NCI-H526 (cell line): ENCODE measurements at places on chromosomes 6 and 20.
A peak's percentile ranks its signal among the peaks of the same experiment; 100 is the strongest.

- DNase-seq: no peak
Observed at GRCh38 chr20:10328897-10329255, 105.1 kb downstream of the MKKS start.

- peak; percentile 76 for DNase-seq
Observed at GRCh38 chr20:51542571-51543421, at the start of gene NFATC2. Gene NFATC2 (minus strand): TSS chr20:51542719. CDS start chr20:51542499, 220 bp downstream.

GRCh38 chr20:60653111-60653845, 598.8 kb upstream of the CDH4 start:
- DNase-seq: no peak

DNA sequence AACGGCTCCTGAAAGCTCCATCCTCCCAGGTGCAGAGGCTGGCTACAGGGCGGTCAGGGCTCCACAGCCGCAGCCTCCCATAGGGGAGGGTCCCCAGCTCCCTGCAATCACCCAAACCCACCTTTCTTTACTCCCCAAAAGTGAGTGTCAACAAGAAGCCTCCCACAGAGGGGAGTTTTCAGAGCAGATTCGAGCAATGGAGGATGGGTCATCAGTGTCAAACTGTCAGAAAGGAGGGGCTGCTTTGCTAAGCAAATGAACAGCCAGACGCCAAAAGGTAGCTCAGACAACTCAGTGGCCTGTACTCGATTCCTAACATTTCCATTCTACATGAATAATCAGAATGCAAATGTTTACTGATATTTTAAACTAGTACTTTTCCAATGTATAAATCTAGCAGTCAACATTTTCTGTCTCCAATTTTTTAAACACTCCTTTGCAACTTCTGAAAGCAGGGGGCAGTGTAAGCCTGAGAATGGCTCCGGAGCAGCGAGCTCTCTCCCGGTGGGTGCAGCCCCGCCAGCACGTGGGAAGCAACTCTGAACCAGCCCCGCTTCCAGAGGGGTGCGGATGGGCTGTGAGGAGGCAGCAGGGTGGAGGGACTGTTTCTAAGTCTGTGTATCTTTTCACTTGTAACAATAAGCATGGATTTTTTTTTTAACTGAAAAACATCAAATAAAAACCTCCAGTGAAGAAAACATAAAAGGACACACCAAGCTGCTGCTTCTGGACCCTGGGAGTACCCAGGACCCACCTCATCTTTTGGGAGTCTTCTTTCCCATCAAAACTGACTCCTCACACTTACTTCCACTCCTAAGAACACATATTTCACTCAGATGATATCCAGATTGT, 54.9 kb downstream of the TAF4 start:
- DNase-seq: peak; percentile 97

- peak; percentile 55 for DNase-seq
Observed at GRCh38 chr6:142474531-142475289, 172.9 kb downstream of the ADGRG6 start.

DNA sequence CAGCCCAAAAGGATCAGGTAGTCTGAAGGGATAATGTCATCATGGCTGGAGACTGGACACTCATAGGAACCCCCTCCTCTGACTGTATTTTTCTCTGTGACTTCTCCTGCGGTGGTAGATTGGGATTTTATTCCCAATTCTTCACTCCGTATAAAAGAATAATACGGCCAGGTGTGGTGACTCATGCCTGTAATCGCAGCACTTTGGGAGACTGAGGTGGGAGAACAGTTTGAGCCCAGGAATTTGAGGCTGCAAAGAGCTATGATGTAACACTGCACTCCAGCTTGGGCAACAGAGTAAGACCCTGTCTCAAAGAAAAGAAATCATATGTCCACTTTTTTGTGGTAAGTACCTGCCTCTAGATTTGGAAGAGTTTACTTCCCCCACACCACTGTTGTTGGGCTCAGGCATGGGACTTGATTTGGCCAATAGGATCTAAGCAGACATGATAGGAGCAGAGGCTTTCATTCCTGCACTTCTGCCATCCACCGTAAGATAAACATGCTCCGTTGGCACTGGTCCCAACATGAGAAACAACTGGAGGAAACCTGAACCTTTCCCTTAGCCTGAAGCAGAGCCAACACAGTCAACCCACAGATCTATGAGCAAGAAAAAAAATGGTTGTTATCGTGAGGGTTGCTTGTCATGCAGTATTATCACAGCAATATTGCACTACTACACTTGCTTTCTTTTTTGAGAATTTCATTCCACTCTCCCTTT, 82.0 kb downstream of the JPH2 start:
- DNase-seq: peak; percentile 16

DNA sequence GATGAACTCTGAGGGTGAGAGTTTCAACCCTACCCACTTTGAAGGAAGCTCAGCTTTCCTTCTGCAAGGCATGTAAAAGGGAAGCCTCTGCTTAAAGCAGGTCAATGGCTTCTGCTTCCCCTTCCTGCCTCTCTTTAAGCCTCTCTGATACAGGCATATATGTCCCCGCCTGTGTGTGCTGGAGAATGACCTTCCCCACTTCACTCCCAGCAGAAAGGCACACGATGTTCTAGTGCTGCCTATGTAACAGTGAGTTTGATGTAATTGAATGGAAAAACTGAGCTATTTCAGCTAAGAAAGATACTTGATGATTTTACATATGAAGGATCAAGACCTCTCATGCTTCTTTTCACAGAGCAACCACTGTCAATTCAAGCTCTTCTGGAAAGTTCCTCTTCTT, 632.2 kb downstream of the HACE1 start:
- no peak for DNase-seq

DNA sequence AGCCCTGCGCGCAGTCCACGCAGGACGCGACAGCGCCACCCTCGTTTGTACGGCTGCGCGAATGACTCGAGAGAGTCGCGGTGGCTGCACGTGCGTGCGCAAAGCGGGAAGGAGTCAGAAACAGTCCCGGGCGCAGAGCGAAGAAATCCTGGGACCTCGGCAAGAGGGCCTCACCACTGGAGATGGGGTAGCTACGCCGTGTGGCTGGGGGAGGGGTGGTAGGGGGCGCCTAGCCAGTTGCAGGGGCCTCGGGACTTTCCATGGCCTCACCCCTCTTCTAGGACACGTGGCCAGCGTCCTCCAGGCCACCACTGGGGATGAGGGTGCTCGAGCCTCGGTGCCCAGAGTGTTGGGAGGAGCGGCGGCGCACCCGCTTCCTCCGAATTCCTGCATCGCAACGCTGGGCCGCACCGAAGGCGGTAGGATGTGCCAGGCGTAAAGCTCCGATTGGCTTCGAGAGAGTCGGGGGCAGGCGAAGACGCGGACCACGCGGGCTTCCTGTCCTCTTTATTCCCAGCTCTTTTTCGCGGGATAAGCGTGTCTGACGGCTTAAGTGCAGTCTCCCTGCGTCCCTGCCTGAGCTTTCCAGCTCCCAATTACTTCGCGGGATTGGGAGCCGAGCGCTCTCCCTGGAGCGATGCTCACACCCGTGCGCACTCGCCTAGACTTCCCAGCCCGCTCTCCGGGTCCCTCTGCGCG, 38.7 kb downstream of the NCR2 start:
- no peak for DNase-seq

- no peak for DNase-seq
Observed at GRCh38 chr6:101578306-101578705, 184.8 kb downstream of the GRIK2 start.

- DNase-seq: peak; percentile 85
Observed at GRCh38 chr20:46022411-46023147, 6.4 kb upstream of the SLC12A5 start.

DNA sequence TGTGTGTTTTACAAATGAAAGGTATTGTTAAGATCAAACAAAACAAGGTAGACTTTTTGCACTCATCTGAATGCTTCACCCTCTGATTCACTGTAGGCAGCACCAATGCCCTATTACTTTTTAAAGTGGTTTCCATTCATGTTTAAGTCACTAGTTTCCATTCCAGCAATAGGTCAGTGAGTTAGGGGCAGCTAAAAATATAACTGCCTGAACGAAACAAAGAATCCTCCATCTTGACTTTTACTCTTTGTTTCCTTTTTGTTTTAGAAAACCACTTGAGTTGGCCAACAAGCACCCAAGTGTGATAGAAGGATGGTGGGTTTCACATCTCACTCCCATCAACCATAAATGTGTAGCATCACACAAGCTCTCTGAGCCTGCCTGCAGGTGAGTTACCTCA, 25.5 kb downstream of the CLIC5 start:
- DNase-seq: no peak

DNA sequence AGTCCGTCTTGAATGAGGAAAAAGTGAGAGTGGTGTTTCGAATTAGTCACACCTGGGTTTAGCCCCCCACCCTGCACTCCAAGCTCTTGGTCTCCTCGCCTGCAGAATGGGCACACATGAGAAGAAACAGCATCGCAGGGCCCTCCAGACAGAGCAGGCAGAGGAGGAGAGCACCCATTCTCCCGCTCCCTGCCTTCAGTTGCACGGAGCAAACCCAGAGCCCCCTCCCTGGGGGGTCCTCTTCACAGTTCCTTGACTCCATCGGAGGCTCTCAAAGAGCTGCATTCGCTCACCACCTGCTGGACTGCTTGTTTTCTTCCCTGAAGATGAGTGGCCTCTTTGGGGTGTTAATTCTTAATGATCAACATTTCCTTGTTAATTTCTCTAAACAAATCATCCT, 5.1 kb downstream of the CST7 start:
- no peak for DNase-seq
